ENCODE measurements at places on chromosomes 2 and 18.

DNA sequence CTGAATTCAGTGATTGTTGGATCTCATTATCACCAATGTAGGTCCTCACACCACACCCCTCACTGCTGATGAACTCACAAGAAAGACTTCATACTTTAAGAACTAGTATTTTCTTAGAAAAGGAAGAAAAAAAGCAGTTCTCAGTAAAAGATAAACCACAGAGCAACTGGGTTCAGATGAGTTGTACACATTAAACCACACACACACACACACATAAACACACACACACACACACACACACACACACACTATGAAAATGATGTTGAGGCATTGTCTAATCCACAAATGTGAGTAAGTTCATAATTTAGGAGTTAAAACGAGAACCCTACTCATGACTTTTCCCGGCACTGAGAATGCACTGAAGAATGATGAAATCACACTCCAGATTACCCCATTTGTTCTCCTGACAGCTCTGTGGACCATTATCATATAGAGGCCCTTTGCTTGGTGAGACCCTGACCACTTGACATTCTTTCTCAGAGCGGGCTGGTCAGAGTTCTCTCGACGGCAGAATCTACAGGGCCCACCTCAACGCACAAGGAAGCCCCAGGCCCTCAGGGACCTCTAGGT is 106.2 kb downstream of the BCL2 start:
- DNase-seq: no peak

DNA sequence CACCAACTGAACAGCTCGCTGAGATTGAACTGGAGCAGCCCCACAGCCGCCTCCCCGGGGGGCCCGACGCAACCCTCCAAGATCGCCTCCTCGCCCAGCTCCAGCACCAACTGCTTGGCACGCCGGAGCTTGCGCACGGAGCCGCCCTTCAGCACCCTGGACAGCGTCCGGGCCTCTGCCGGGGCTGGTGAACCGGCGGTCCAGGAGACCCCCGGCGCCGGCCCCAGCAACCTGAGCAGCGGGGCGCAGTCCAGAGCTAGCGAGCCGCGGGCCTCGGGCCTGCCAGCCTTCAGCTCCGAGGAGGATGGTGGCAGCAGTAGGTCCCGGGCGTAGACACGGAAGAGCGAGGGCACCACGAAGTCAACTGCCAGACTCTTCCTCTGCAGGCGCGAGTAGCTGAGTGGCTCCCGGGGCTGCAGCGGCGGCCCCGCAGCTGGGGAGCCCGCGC is 1.2 kb downstream of the ALK start:
- DNase-seq: no peak

GRCh38 chr18:74825460-74825859 is 227.8 kb downstream of the ZNF407 start:
- no peak for DNase-seq

DNA sequence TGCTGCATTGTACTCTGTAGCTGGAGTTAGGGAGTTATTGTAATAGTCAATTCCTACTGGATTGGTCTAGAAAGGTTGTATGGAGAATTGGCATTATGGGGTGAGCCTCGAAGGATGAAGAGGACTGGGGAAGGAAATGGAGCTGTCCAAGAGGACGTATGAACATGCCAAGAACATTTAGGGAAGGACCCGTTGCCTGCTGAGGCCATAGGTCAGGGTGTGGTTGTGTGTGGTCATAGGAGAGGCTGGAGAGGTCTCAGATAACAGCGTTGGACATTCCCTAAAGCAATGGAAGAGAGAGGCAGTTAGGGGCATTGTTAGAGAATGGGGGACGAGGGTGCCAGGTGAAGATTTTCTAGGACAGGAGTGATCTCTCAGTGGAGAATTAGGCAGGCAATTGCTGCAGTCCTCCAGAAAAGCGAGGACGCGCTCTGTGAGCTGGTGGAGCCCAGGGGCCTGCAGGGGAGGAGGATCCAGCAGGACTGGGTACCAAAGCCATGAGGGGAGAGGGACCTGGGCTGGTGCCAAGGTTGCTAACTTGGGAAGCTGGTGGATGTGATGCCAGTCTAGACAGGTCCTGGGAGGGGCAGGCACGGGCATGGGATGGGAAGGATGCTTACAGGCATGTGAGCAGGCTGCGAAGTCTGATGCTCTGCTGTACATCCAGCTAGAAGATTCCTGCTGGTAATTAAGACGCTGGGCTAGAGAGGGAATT is 9.4 kb upstream of the PSD4 start:
- no peak for DNase-seq

DNA sequence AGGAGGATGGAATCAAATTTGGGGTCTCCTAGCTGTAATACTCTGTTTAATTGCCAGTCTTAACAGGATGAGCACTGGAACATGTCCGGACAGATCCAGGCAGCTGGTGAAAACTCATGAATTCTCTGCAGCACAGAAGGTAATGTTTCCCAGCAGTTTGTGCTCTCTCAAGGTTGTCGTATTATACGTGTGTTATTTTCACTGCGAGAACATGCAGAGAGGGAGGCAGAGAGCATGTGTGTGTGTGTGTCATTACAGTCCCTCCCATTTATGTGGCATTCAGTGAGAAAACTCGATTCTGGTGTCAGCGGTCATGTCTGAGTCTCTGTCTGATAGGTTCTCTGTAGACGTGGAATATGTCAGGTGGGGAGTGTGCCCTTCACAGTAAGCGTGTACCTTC is 150.2 kb upstream of the POU3F3 start:
- DNase-seq: no peak

GRCh38 chr2:30447149-30448045 is at the start of gene LCLAT1:
TSS of gene LCLAT1 (plus strand) at chr2:30447246. CDS start at chr2:30525591, 78,345 bp downstream.
- peak; percentile 36 for DNase-seq

DNA sequence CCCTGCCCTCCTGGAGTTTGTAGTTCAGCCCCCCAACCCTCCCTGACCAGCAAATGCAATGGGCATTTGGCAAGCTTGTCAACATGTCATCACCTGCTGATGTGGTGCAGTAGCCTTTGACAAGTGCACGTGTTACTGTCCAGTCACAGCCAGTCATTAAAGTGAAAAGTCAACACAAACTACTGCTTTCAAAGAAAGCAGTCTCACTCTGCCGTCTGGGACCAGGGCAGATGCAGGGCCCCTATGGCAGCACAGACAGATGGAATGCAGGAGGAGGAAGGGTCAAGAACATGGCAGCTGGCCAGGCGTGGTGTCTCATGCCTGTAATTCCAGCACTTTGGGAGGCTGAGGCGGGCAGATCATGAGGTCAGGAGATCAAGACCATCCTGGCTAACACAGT is 222.4 kb upstream of the OSR1 start:
- no peak for DNase-seq

DNA sequence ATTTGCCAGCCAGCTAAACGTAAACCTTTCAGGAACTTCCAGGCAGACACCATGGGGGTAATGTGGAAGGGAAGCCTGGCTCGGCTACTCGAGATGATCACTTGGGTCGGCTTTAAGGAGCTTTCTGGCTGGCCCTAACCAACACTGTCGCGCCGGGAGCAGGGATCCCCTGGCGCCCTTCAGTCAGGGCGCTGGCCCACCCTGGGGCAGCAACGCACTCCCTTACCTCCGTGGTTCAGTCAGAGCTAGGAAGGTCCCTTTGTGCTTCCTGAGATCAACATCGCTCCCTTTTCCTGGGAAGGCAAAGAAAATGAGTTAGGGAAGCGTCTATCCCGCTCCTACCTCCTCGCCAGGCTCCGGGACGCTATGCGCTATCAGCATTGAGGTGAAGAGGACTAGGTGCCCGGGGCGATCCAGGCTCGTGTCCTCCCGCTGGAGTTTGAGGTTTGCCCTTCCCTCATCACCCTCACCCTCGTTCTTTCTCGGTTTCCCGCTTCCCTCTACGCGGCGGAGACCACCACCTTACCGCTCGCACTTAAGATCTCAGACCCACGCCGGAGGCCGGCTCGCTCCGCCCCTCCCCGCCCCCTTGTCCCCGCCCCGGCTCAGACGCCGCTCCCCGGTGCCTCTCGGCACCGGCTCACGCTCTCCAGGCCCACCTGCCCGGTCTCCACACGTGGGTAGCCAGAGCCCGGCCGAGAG is 449 bp upstream of the ATRAID start:
- no peak for DNase-seq

DNA sequence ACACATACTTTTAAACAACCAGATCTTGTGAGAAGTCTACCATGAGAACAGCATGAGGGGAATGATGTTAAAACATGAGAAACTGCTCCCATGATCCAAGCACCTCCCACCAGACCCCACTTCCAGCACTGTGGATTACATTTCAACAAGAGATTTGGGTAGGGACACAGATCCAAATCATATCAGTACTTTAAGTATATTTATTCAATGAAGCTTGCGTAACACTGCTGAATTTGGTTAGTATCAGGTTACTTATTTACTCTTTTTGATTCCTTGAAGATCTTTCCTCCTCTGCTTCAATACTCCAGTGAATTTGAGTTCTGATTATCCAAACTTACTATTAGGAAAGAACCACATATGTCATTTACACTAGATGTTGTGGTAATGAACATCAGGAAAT is 418.6 kb downstream of the PIK3C3 start:
- DNase-seq: no peak

- no peak for DNase-seq
Measured at GRCh38 chr18:59208602-59209125, 11.3 kb upstream of the GRP start.

GRCh38 chr2:208311321-208311720 is 45.3 kb downstream of the PIKFYVE start:
- DNase-seq: no peak

DNA sequence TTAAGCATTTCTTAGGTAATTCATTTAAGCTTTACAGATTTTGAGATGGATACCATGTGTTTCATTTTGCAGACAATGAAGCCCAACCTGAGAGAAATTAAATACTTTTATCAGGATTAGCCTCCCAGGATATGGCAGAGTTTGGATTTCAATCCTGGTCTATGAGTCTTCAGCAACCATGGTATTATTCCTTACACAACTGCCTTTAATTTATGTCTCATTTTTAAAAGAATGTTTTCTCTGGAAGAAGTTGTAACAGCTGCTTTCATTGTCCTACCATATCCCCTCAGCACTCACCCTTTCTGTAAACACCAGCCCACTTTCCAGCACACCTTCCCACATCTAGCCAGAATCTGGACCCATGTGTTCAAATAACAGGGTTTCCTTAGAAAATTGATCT is 863.7 kb upstream of the VRK2 start:
- no peak for DNase-seq

- DNase-seq: no peak
Measured at GRCh38 chr2:162734287-162734686, 104.3 kb downstream of the KCNH7 start.

- no peak for DNase-seq
Measured at GRCh38 chr2:69299772-69300516, 87.1 kb downstream of the GFPT1 start.

GRCh38 chr2:132662732-132663131 is 7.3 kb downstream of the LYPD1 start:
- DNase-seq: no peak

GRCh38 chr2:2182551-2183071 is 148.5 kb downstream of the MYT1L start:
- DNase-seq: no peak

- no peak for DNase-seq
Measured at GRCh38 chr18:61612517-61612916, 279.3 kb downstream of the CDH20 start.

GRCh38 chr2:22907330-22907729 is 477.6 kb upstream of the KLHL29 start:
- DNase-seq: no peak

- DNase-seq: no peak
Measured at GRCh38 chr2:98404556-98405250, 40.0 kb upstream of the INPP4A start.
